ENCODE measurements at places on chromosomes 1 and 21. TPM values are rescaled to one million over a fixed set of nuclear protein-coding genes. Genes with fewer than 3 reads are reported as not detected.

The ALPL gene
- total RNA-seq = 0.49 TPM

The MCOLN2 gene
- total RNA-seq = 12.5 TPM

The LMX1A gene
- not detected for total RNA-seq

The RGS2 gene
- 667 TPM for total RNA-seq

The ACTL8 gene
- not detected for total RNA-seq

The LRIF1 gene
- total RNA-seq = 4.5 TPM

The PTAFR gene
- 5.0 TPM for total RNA-seq

The FCGR1A gene
- total RNA-seq = 0.55 TPM

The CDCP2 gene
- not detected for total RNA-seq

The IGSF9 gene
- total RNA-seq = not detected

The CFHR3 gene
- not detected for total RNA-seq

The DENND2D gene
- total RNA-seq = 2.3 TPM

The TSACC gene
- total RNA-seq = not detected

The KCNE2 gene
- total RNA-seq = not detected

The KLF17 gene
- 0.68 TPM for total RNA-seq

The DSCAM gene
- total RNA-seq = 0.33 TPM

The DCST1 gene
- total RNA-seq = not detected
